ENCODE measurements at places on chromosomes 1 and 21.

DNA sequence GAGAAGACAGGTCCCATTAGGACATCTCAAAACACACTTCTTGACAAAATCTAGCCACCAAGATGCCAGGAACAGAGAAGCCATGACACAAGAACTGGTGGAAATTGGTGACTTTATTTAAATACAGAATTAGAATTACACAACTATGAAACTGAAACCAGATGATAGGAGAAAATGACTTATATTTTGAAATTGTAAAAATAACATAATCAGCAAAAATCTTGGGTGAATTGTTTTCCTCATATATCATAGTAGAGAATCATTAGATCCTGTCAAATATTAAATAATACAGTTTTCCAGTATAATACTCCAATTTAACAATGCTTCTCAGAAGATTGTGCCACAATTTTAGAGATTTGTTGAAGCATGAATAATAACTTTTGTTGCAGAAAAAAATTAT is 81.5 kb upstream of the MROH9 start:
- no peak for DNase-seq

DNA sequence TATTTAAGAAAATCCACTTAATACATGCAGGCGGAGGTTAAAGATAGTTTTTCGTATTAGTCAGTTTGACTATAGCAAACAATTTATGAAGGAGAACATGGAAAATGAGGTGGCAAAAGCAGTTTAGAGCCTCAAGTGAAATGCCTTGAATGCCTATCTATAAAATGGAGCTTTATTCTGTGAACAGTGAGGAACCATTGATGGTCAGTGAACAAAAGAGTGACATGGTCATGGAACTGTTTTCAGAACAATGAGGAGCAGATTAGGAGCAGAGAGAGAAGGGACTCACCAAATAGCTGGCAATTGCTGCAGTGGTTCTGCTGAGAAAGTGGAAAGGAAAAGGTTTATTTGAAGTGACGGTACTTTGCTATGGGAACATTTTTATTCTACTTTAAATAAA is 299.8 kb downstream of the DUSP10 start:
- no peak for DNase-seq

DNA sequence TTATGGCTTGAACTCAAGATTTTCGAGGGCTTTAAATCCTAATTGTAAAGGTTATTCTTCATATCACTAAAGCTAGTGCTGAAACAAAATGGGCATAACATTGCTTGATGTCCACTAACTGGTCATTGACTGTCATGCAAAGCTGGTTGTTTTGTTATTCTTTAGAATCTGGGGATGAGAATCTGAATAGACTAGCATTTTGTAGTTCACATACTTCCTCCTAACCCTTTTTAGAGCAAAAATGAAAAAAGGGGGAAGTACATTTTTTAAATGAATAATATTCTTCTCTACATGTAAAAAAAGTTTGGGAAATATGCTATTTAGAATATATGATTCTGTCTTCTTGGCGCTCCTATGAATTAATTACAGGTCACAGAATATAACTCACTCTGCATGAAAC is 72.2 kb upstream of the HMCN1 start:
- no peak for DNase-seq

- DNase-seq = no peak
Observed at GRCh38 chr1:212042436-212042835, 6.9 kb downstream of the DTL start.

DNA sequence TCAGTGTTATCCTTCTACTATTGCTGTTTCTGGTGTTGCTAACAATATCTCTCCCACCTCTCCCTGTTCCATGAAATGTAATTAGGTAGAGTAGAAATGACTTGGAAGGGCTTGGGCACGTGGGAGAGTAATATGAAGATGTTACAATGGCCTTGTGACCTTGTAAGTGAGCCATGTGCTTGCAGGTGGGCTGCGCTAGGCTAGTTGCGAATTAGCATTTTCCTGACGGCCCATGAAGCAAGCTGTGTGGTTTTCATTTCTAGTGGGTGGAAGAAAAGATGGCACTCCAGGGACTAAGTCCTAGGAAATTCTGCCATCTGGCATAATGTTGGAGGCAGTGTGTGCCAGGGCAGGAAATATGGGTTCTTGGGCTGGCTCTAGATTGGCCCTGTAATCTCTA is 7.8 kb upstream of the DDX20 start:
- no peak for DNase-seq

- DNase-seq = peak; percentile 3
Observed at GRCh38 chr1:212916481-212917133, 33.7 kb upstream of the VASH2 start.

GRCh38 chr1:43937179-43937865 is 3.7 kb downstream of the ARTN start:
- no peak for DNase-seq

DNA sequence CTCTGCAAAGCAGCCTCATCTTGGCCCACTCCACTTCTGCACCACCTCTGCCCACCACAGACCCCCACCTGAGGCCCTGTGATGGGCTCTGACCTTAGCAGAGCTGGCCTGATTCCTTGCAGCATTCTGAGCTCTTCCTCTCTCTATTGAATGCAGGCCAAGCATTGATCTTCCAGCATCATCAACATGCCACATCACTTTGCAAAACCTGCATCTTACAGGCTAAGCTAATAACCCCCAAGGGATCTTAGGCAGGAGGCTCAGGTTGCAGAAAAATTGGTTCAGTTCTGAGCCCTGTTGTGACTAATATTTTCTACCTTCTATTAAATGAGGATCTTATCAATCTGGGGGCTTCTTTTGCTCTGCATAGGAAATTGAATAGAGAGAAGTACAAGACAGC is 78.7 kb downstream of the ATP1A1 start:
- no peak for DNase-seq

DNA sequence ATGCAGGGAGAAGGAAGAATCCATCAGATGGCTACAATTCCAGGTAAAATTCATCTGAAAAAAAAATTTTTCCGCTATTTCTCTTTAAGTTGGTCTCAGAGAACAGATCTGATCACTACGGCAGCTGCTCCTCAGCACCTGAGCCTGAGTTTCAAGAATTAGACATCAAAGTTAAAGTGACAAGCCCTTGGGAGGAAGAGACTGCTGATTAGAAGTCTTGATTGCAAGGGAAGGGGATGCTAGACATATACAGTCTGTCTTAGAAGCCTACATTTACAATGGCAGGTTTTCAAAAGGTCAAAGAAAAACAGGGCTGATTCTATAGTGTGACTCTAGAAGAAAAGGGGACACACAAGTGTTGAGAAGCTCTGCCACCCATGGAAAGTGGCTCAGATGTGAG is 48.3 kb downstream of the SUSD4 start:
- DNase-seq = no peak

GRCh38 chr1:212950243-212951125 is at the start of gene VASH2:
VASH2 (plus strand) TSS chr1:212950541; CDS start chr1:212951543, 1,002 bp downstream.
- DNase-seq = peak; percentile 55

DNA sequence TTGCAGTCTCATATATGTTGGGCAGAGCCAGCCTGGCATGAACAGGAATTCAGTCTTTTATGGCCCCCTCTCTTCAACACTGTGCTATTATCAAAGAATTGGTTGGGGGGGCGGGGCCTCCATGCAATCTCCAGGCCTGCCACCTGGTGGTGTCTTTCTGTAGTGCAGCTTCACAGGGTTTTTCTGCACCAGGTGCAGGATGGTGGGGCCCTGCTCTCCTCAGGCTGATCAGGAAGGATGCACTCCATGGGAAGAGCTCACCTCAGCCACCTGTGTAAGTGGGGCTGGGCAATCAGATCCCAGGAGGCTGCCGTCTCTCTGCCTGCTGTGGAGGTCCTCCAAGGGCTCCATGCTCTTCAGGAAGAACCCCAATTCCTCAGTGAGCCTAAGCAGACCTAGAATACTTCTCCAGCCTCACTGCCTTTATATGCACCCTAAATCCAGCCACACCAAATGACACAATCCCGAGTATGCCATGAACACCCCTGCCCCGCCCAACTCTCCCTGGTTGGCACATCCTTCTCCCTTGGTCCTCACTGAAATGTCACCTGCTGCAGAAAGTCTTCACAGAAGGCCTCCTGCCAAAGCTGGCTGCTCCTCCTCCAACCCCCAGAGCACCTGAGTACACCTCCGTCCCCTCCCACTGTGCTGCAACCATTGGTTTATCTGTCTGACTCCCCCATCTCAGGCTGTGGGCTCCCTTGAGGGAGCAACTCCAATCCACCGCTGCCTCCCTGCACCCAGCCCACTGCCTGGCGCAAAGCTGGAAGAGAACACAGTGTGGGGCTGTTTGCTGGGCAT is 16.5 kb downstream of the STK40 start:
- DNase-seq = peak; percentile 75

DNA sequence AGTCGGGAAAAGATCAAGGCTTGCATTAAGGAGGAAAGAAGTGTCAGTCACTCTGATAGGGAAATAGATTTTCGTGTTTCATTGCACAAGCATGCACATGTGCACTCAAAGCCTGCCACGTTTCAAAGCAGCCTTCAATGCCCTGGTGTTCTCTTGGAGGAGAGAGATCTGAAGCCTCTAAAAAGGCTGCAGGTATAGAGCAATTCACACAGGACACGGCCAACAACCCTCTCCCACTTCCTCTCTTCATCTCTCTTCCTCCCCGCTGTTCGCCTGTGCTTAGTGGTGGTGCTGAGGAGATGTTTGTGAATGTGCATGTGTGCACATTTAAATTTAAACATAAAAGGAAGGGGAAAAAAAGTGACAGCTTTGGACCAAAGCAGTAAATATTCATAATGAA is 117.7 kb downstream of the NUF2 start:
- no peak for DNase-seq
